ENCODE measurements at places on chromosomes 6 and 20.

GRCh38 chr20:54014293-54014926 is 56.0 kb downstream of the BCAS1 start:
- DNase-seq, result no peak

- DNase-seq, result no peak
These were observed 42.2 kb downstream of the PRND start for GRCh38 chr20:4763723-4764510.

- DNase-seq, result no peak
These were observed 224.3 kb upstream of the TSHZ2 start for GRCh38 chr20:52747845-52748284.

DNA sequence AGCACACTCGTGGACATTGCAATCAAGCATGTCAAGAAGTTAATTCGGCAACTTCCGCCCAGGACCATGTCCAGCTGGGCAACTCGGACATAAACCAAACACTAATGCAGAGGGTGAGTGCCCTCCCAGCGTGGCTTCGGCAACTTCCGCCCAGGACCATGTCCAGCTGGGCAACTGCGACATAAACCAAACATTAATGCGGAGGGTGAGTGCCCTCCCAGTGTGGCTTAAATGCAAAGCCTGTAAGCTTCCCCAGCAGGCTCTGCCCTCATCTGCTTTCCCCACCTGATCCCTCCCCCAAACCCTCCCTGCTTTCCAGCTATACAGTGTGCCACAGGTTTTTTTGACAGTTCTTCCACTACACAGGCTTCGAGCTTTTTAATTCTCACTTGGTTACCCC is 143.4 kb downstream of the PXDC1 start:
- DNase-seq, result no peak

- DNase-seq, result no peak
These were observed 24.0 kb upstream of the ARMH2 start for GRCh38 chr6:24822696-24823095.

Measured in activated naive CD4-positive, alpha-beta T cell treated with anti-CD3 and anti-CD28 coated beads, Interleukin-2, amount 50 U/mL, for 16 hours (primary cell).